ENCODE measurements at places on chromosomes 3 and 15.

DNA sequence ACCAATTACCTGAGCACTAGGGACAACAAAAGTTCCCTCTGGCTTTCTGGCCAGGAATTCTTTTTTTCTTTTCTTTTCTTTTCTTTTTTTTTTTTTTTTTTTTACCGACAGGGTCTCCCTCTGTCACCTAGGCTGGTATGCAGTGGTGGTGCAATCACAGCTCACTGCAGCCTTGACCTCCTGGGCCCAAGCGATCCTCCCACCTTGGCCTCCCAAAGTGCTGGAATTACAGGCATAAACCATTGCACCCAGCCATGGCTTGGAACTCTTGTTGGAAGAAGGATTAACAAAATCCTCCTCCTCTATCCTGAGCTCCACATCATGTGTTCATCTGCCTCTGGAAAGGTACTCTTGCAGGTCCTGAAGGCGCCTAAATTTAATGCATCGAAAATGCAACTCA is 2.9 kb upstream of the LTF start:
- no peak for DNase-seq

- DNase-seq = no peak
Measured at GRCh38 chr15:70294731-70295305, 197.1 kb upstream of the TLE3 start.

GRCh38 chr3:151037746-151038477 is 47.6 kb upstream of the MED12L start:
- DNase-seq = no peak

DNA sequence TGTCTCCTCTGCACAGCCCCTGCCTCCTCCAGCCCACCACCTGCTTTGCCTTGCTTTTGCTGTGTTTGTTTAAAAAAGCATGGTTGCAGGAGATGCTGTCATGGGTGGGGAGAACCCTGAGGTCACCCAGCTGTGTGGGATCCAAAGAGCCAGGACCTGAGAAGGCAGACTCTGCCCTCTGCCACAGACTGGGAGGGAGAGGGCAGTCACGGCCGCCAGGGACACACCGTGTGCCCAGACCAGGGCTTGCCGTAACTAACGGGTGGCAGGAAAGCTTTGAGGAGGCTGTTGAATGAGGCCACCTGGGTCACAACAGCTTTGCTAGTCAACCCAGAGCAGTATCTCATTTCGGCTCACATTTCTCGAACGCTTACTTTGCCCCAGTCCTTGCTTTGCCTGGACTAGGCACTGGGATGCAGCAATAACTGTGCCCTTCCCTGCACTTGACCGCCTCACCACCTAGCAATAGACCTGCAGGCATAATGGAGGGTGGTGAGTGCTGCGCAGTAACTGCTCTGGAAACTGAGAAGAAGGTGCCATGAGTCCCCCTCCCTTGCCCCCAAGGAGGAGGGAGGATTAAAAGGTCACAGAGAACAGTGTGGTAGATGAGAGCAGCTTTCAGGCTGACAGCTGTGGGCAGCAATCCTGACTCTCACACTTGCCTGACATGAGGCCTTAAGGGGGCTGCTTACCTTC is 55.0 kb upstream of the CTDSPL start:
- no peak for DNase-seq

GRCh38 chr3:25468866-25469319 is 40.8 kb downstream of the RARB start:
- no peak for DNase-seq

All from stimulated activated CD4-positive, alpha-beta T cell treated with anti-CD3 and anti-CD28 coated beads, Interleukin-1b, Interleukin-23, amount 100 ng/mL, for 48 hours (primary cell).